ENCODE measurements at places on chromosomes 16 and 17. TPM values are rescaled to one million over a fixed set of nuclear protein-coding genes. Genes with fewer than 3 reads are reported as not detected.

NAGS gene
- total RNA-seq = 0.50 TPM

FAM222B gene
- 39.5 TPM for total RNA-seq

CCR7 gene
- not detected for total RNA-seq

KRT39 gene
- not detected for total RNA-seq

CACNG5 gene
- total RNA-seq = not detected

PIPOX gene
- total RNA-seq = 2.1 TPM

INCA1 gene
- total RNA-seq = 1.4 TPM

POLR3E gene
- total RNA-seq = 68.7 TPM

ZSCAN10 gene
- not detected for total RNA-seq

- no peak for DNase-seq
Observed at GRCh38 chr17:4445731-4446130, 12.0 kb downstream of the SPNS3 start.

- DNase-seq = no peak
Observed at GRCh38 chr16:152141-153128, at the start of gene HBZ. TSS of gene HBZ (plus strand) at chr16:152644. CDS start at chr16:152910, 266 bp downstream.

DNA sequence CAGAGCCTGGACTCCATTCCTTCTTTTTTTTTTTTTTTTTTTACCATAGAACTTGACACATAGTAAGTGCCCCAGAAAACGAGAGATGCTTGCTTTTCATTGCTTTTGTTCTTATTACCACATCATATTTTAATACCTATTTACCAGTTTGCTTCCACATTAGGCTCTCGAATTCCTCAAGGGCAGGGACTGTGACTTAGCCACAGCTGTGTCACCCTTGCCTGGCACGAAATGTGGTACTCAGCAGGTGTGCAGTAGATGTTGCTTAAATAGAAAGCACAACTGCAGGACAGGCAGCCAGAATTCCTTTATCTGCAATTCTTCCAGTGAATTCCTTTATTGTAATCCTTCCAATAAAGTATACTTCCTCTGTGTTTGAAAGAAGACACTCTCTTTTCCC is 393.0 kb downstream of the HAPSTR1 start:
- no peak for DNase-seq

DNA sequence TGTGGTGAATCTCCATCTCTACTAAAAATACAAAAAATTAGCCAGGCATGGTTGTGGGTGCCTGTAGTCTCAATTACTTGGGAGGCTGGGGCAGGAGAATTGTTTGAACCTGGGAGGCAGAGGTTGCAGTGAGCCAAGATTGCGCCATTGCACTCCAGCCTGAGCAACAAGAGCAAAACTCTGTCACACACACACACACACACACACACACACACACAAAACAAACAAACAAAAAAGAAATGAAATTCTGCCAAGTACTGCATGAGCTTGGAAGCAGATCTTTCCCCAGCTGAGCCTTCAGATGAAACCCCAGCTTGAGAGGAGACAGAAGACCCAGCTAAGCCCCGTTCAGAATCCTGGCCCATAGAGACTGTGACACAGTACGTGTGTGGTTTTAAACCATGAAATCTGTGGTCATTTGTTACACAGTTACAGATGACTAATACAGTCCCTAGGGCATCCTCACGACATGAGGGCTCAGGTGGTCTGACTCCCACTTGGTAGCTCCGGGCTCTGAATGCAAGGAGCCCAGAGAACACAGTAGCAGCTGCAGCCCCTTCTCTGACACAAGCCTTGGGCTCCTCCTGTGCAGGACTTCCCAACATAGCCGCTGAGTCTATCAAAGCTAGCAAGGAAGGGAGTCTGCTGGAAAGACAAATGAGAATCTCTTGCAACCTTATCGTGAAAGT is 132.8 kb downstream of the SEC14L1 start:
- no peak for DNase-seq

- no peak for DNase-seq
Observed at GRCh38 chr16:20695024-20695423, 2.5 kb downstream of the ACSM1 start.

- DNase-seq = no peak
Observed at GRCh38 chr16:28933171-28933570, 1.4 kb downstream of the CD19 start.

- DNase-seq = peak; percentile 48
Observed at GRCh38 chr17:79835470-79835899, 3.8 kb downstream of the CBX4 start.

- DNase-seq = no peak
Observed at GRCh38 chr17:74146196-74146595, 57.3 kb upstream of the RPL38 start.

- no peak for DNase-seq
Observed at GRCh38 chr17:17947966-17948365, 24.2 kb downstream of the TOM1L2 start.

DNA sequence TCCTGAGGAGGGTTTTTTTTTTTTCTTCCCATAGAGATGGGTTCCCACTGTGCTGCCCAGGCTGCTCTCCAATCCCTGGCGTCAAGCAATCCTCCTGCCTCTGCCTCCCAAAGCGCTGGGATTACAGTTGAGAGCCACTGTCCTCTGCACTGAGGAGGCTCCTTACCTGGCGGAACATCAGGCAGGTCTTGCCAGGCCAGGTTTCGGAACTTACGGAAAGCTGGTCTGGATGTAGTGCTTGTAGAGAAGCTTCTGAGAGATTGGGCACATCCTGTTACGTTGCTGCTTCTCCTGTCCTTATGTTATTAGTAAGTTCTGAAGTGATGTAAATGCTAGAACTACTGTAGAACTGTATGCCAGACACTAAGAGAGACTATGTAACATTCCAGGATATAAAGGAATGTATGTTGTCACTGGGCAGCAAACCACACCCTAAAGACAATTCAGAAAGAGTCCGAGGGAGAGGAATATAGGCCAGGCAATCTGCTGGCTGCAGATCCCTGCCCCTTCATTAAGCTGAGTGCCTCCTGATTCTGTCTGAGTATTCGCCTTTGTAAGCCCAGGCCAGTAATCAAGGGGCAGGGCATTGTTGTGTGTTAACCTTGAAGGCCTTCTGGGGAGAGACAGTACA is 21.1 kb downstream of the ETV4 start:
- DNase-seq = no peak

DNA sequence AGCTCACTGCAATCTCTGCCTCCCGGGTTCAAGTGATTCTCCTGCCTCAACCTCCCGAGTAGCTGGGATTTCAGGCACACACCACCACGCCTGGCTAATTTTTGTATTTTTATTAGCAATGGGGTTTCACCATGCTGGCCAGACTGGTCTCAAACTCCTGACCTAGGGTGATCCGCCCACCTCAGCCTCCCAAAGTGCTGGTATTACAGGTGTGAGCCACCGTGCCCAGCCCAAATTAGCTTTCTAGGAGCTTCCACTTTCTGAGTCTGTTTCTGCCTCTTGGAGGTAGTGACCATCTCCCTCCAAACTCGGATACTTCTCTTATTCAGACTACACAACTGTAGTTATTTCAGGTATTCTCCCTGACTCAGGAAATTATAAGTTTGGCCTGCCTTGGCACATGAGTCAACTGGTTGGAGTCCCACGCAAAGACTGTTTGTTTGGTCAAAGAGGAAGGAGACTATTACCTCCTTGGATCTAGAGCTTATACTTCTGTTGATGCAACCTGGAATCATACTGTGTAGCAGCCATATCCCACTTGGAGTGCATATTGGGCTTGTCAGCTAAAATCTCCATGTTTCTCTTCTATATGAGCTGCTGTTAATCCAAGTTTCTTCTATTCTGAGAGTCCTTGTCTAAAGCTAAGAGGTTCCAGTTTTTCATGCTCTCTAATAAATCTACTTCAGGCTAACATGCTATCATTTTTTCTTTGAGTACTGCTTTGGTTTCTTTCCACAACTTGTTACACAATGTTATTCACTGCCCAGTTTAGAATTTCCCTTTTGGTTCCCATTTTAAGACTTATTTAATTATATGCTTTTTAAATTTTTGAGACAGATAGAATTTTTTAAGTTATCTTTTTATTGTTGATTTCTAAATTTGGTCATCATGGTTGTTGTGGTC is 7.5 kb downstream of the IL4R start:
- no peak for DNase-seq

DNA sequence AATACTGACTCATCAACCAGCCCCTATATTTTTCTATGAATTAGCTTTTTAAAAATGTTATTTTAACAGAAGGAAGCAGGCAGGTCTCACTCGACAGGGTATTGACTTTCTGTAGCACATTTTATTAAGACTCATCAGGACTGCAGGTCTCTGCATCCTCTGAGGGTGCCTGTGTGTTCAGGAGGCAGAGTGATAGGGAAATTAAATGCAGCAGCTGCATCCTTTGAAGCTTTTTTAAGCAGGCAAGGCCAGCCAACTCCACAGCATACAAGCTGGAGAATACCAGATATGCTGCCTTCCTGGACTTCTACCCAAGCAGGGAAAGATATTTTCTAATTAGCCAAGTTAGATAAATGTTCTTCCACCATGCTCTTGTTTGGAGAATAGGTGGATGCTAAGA is 124.9 kb downstream of the WSCD1 start:
- no peak for DNase-seq

DNA sequence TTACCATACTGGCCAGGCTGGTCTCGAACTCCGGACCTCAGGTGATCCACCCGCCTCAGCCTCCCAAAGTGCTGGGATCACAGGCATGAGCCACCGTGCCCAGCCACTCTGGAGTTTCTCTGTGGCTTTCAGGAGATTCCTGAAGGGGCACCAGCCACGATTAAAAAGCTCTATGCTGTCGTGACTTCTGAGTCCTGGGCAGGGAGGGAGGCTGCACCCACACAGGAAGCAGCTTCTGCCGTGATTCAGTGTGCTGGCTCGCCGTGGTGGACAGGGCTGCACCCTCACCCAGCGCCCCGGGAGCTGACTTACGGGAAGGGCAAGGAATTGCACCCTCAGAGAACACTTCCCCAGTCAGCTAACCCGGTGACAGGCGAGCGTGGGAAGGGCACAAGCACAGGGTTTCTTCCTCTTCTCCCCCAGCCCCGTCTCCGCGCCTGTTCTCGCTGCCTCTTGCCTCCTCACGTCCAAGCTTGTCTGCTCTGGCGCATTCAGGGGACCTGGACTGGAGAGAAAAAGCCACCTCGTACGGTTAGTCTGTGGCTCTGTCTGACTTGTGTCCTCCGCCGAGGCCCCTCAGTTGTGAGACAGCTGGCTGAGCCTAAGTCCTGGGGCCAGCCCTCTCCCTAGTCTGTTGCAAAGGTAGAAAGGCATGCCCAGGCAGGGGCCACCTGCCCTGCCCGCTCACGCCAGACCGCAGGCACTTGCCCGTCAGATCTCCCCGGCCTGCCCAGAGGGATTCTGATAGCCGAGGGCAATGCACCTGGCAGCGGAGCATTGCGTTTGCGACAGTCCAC is 145.0 kb downstream of the SEC14L1 start:
- DNase-seq = no peak

DNA sequence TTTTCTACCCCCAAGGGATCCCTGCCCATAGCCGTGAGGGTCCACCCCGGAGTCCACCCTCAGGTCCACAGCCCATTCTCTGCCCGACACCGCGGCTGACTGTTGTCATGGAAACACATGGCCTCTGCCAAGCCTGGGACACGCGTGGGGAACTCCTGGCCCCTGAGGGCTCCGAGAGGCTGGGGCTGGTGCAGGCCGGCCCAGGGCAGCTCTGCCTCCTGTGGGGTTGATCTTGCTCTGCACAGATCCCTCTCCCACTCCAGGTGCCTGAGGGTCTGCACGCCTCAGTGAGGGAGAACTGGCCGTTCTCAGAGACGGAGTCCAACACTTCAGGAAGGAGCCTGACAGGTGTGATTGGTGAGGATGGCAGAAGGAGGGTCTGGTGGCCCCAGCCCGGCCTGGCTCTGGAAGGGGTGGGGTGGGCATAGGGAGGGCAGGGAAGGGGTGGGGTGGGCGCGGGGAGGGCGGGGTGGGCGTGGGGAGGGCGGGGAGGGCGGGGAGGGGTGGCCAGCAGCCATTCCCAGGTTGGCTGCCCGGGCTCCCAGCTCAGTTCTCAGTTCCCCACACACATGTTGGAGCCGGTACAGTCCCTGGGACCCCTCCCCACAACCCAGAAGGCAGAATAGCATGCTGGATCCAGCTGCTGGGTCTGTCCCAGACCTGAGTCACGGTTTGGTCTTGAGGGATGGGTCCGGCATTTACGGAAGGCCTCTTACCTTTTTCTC is 6.4 kb downstream of the MRPL28 start:
- no peak for DNase-seq

DNA sequence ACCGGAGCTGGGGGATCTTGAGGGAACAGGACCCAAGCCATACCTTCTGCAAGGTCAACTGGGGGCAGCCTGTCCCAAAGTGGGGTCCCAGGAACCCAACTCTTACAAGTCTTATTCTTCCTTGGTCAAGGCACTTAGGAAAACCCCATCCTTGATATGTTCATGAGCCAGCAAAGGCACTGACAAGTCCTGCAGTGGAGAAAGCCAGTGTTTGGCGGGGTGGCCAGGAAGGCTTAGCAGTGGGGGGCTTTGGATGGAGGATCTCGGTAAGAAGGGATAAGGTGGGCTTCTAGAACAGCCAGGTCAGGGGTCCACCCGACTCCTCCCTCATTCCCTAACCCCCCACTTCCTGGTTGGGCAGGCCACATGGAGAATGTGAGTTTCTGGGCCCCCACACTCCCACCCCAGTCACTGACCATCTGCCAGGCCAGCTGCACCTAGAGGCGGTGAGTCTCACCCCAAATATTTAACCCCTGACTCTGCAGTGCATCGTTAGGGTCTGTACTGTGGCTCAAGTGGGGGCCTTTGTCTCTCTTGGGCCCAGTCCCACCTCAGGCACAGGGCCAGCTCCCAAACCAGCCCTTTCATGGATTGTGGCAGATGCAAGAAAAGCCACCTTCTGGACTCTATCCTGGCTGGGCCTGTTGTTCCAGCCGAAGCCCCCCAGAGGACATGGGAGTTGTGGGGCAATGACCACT is 22.3 kb downstream of the PPL start:
- no peak for DNase-seq

DNA sequence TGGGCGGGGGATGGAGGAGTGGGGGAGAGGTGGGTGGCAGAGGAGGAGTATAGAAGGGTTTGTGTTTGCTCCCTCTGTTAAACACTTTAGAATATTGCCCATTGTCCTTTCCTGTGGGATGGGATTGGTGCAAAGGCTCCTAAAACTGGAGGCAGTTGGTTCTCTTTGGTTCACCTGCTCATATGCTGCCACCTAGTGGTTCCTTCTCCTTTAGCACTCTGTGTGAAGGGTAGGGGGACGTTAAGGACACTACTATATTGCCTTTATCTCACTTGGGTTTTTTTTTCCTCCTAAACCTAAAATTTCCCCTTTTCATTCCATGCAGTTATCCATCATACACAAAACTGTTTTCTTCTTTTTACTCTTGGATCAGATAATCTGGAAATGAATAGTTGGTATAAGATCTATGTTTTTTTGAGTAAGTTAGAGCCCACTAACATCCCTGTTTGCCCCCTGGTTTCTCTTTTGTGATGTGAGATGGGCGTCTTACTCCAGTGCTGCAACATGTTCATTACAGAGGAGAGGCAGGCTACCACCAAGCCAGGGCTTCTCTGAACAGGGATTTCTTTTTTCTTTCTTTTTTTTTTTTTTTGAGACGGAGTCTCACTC is 23.8 kb downstream of the SNX11 start:
- peak; percentile 95 for DNase-seq

DNA sequence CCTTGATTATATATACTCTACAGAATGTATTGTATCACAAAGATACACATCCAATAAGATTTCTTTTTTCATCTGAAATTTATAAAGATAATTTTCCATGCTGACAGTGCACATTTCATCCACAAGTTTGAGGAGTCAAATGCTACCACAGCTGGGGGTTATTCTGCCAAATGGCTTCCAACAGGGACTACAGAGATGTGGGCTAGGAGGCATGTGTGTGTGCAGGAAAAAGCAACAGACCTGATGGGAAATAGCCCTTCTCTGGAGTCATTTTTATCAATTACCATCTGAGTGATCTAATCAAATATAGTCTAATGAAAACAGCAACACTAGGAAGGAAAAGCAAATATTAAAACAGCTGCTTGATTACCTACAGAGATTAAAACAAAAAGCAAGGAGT is 290.5 kb downstream of the CEP112 start:
- no peak for DNase-seq

All from Caco-2 (cell line).